Vagina (tissue), 2 donors: ENCODE measurements at places on chromosomes 16 and 17.

GRCh38 chr17:7352503-7352889 lies 534 bp downstream of the KCTD11 start:
- no peak for DNase-seq

GRCh38 chr17:36979565-36979941 lies 30.8 kb downstream of the AATF start:
- no peak for DNase-seq

DNA sequence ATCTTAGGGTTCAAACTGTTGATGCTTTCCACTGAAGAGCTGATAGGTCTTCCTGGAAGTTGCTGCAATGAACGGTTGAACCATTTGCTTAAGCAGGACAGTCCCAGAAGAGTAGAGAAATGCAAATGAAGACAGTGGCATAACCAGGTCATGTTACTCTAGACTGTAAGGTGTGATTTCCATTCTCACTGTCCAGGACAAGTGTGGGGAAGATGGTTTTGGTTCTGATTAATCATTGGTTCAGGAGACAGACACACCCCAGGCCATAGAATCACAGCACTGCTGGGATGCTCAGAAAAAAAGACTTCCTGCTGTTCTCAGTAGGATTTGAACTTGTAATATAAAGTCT lies 34.8 kb upstream of the XYLT2 start:
- no peak for DNase-seq

GRCh38 chr17:59435238-59435637 lies 103.8 kb downstream of the YPEL2 start:
- no peak for DNase-seq

- no peak for DNase-seq
Observed at GRCh38 chr17:17059301-17059890, 17.1 kb downstream of the MPRIP start.

- no peak for DNase-seq
Observed at GRCh38 chr16:4231367-4231766, 10.5 kb downstream of the SRL start.

- DNase-seq, result no peak
Observed at GRCh38 chr17:64058621-64059020, 38.2 kb upstream of the ICAM2 start.

DNA sequence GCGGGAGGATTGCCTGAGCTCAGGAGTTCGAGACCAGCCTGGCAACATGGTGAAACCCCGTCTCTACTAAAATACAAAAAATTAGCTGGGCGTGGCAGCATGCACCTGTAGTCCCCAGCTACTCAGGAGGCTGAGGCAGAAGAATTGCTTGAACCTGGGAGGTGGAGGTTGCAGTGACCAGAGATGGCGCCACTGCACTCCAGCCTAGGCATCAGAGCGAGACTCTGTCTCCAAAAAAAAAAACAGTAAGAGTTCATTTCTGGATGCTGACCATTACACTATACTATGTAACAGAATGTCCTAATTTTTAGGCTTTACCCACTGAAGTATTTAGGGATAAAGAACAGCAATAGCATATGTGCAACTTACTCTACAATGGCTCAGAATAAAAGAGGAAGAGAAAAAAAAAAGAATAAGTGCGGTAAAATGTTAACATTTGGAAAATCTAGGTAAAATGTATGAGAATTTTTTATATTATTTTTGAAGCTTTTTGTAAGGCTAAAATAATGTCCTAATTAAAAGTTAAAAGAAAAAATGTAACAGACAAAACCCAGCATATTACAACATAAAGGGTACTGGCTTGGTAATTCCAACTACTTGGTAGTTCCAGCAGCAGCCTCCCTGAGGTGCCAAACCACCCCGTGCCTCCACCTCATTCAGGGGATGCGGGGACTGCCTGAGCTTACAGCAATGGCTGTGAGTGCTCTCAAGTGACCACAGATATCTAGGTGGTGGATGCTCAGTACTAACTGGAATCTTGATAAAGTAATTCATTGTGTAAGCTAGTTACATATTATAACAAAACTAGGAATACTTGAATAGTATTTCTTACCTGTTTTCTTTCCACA lies 10.9 kb downstream of the COPS3 start:
- no peak for DNase-seq

- DNase-seq, result no peak
Observed at GRCh38 chr17:40777971-40778370, 4.4 kb downstream of the KRT27 start.

- no peak for DNase-seq
Observed at GRCh38 chr17:40598301-40598618, 33.0 kb upstream of the CCR7 start.

DNA sequence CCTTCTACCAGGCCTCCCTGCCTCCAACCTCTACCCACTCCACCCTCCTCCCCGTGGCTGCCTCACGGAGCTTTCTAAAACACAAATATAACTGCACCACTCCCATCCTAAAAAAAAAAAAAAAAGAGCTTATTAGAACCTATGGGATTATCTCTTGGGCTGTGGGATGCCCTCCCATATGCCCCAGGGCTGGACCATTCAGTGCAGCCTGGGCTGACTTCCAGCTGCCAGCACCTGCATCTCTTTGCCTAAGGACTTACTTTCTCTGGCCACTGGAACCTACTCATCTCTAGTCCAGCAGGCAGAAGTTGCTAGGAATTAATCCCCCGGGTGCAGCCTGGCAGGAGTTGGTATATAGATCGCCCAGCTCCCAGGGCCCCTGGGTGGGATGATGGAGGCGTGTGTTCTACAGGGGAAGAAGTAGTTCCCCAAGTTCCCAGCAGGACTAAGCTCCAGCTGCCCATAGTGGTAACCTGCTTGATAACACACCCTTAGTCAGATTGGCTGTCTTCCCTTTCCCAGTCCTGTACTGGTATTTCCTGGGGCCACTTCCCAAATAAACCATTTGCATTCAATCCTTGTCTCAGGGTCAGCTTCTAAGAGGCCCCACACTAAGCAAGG lies 10.3 kb downstream of the MPP3 start:
- DNase-seq, result no peak

DNA sequence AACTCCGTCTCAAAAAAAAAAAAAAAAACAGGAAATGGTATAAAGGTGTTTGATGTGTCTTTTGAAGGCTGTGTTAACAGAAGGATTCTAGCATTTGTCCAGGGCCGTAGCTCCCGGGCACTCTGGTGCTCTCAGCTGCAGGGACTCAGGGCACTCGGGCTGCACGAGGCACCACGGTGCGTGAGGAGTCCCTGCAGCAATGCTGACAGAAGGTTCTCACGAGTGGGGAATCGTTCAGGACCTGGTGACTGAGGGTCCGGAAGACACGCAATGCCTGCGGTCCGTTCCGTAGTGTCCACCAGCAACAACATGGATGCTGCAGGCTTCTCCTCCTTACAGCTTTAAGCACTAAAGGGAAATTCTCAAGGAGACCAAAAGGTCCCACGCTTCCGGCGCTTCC lies 12.6 kb upstream of the FAAP100 start:
- no peak for DNase-seq

DNA sequence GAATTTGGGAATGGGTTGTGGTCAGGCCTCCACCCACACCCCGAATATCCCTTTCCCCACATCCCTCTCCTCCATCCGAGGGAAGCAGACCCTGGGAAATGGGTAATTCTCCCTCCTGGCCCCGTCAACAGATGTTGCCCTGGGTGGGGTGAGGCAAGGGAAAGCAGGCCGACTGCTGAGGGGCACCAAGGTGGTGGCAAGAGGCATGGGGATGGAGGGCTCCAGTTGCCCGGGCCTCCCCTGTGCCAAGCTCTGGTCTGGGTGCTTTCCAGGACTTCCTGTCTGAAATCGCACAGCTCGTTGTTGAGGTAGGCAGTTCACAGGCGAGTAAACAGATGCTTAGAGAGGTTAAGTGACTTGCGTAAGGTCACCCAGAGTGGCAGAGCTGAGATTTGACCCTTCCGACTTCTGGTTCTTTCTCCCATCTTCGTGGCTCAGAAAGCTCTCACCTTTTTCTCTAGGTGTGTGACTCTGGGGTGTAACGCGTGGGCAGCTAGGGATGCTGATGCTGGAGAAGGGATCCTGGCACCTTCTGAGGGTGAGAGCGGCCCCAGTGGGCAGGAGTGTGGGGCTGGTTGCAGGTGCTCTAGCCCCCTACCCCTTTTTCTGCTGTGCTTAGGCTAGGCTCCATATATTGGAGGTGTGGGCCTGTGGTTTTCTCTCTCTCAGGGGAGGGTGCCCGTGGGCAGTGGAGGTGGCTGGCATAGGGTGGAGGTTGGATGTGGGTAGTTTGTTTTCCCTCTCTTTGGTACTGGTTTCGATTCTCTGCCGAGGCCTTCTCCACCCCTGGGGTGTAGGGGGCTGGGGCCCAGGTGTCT lies 17.2 kb downstream of the RARA start:
- no peak for DNase-seq

DNA sequence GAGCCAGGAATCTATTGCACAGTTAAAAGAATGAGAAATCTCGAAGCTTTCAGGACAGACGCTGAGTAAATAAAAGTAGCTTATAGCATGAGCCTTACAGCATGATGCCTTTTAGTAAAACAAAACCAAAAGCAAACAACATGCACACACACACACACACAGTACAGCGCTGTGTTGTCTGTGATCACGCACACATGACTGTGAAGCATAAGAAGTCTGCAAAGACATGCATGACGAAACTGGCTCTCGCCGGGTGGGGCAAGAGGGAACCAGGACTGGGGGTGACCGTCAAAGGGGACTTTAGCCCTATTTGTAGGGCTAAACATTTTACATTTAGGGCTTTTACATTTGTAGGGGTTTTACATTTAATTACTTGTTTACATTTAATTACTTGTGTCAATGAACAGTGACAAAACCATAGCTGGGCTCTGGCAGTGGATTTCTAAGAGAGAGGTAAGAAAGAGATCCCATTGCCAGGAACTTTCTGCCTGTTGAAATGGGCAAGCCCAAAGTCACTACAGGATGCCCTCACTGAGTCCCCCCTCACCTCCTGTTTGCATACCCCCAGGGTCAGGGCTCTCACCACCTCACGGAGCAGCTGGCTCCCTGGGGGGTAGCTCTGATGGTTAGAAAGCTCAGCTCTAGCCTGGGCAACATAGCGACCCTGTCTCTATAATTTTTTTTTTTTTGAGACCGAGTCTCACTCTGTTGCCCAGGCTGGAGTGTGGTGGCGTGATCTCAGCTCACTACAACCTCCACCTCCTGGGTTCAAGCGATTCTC lies 2.0 kb upstream of the TNFRSF13B start:
- no peak for DNase-seq

DNA sequence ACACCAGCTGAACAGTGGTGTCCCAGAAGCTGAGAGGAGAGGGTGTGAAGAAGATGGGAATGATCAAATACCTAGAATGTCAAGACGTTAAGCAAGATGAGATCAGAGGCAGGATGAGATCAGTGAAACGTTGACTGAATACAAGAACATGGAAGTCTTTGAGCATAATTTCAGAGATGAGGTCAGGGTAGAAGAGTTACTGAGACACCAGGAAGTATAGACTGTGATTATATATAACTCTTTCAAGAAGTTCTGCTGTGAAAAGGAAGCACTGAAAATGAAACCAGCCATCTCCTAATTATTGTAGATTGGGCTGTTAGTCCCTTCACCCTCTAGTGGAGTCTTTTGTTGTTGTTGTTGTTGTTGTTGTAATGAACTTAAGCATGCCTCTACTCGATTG lies 9.1 kb downstream of the SHCBP1 start:
- DNase-seq, result no peak

GRCh38 chr17:5527601-5528250 lies 41.4 kb downstream of the MIS12 start:
- no peak for DNase-seq

DNA sequence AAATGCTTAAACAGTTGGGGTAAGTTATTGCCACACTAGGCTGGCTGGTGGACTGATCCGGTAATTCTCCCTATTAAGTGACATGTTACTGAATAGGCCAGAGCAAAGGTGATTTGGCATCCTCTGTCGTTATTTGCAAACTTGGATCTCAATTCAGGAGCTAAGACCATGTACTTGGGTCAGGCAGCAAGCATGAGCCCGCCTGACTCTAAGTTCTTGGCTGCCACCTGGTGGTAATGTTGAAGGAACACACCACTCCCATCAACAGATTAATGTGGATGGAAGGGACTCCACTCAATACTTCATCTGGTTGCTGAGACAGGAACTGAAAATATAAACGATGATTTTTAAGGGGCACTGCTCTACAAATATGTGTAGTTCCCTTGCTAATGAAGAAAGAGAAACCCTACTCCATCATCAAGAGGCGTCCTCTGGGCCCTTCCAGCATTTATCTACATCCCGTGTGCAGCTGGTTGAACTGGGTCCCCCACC lies 70.8 kb downstream of the EMP2 start:
- no peak for DNase-seq
